ENCODE measurements at places on chromosomes 3 and 15.

GRCh38 chr3:138442433-138442832, 8.0 kb downstream of the ESYT3 start:
- DNase-seq: peak; percentile 51

GRCh38 chr3:161291191-161291901, 70.2 kb downstream of the NMD3 start:
- no peak for DNase-seq

DNA sequence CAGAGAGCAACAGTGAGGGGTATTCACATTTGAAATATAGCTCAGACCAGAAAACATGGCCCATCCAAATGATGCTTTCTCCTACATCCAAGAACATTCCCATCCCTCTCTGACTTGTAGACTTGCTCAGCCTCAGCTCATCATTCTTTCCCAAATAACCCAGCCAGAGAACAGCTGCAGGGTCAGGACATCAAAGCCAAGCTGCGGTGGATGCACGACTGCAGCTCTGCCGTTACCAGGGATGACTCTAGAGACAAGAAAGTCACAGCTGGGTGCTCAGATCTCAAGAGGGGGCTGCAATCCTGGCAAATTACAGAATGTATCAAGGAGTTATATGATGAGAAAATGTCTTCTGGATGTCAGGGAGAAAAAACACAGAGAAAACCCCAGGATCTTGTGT, 944.3 kb downstream of the NTRK3 start:
- no peak for DNase-seq

DNA sequence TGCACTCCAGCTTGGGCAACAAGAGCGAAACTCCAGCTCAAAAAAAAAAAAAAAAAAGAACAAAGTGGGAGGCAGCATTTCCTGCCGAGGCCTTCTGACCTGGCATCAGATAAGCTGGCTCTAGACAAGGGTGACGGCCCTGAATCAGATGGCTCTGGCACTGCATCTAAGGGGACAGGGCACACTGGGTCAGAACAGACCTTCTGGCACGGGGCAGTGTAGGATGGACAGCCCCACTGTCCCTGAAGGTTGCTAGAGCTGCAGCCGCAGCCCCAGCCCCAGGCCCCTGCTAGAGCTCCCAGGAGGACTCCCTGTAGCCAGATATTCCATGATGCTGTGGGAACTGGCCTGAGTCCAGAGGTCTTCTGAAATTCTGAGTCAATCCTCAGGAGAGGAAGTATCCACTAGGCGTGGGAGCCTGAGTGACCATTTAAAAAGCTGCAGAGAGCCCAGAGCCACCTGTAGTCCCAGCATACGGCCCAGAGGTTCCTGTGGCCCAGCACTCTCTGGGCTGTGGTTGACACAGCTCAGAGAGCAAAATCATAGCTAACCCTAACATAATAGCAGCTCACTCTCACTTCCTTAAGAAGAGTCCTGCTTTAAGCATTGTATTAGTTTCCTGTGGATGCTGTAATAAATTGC, 69.2 kb upstream of the MFGE8 start:
- peak; percentile 31 for DNase-seq

DNA sequence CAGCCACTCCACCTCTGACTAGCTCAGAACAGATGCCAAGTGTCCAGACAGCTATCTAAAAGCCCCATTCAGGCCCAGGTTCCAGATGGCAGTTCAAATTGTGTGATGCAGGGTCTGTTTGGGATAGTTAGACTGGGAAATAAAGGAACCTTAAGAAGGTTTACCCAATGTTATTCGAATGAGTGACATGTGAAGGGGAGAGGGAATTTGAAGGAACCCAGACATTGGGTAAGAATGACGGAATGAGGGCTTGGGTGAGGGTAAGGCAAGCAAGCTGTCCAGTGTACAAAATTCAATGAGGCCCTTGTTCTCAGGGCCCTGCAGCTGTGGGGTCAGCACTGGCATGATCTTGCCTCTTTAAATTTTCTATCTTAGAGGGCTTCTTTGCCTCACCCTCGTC, 34.1 kb downstream of the ATP13A5 start:
- DNase-seq: no peak

- DNase-seq: no peak
These were observed 115.6 kb upstream of the LMCD1 start for GRCh38 chr3:8385848-8386620.

GRCh38 chr15:70141376-70142071, 43.8 kb upstream of the TLE3 start:
- DNase-seq: no peak

DNA sequence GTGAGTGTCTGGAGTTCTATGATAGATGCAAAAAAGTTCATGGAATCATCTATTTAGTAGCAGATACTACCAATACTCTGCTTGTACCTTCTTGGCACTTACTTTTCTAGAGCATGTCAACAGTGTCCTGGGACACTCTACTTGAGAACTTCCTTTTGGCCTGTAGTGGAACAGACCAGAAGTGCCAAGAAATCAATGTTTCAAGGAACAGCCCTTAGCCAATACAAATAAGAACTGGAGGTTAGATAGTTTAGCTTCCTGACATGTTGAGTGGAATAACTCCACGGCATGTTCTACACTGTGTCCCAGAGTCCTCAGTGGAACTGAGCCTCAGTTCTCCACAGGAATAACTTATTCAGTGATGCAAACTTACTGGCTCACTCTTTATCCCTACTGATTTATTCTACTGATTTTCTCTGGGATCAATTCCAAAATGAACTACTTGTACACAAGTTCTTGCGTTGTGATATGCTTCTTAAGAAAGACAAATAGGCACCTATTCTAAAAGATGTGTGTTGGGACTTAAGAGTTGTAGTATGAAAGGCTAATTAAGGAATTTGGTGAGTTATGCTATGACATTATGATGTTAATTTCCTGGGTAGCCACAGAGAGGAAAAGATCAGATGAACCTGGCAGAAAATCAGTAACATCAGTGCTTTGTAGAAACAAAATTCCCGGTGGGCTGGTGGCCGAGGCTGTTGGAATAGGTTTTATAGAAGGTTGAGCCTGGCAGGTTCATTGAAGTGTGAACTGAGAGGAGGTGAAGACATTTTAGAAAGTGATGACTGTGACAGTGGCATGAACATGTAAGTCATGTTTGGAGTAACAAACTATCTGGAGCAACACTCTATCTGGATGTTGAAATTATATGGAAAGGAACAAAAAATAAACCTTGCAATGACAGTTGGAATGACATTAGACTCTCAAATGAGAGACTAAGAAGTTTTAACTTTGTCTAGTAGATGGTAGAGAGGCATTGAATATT, 101.8 kb upstream of the RBMS3 start:
- DNase-seq: no peak

- no peak for DNase-seq
These were observed 89.7 kb upstream of the GK5 start for GRCh38 chr3:142315083-142315482.

- DNase-seq: no peak
These were observed 2.0 kb downstream of the MST1R start for GRCh38 chr3:49901366-49902339.

- DNase-seq: no peak
These were observed 48.1 kb downstream of the ADAMTS7 start for GRCh38 chr15:78762985-78763795.

- no peak for DNase-seq
These were observed 50.2 kb upstream of the CCR4 start for GRCh38 chr3:32901005-32901932.

DNA sequence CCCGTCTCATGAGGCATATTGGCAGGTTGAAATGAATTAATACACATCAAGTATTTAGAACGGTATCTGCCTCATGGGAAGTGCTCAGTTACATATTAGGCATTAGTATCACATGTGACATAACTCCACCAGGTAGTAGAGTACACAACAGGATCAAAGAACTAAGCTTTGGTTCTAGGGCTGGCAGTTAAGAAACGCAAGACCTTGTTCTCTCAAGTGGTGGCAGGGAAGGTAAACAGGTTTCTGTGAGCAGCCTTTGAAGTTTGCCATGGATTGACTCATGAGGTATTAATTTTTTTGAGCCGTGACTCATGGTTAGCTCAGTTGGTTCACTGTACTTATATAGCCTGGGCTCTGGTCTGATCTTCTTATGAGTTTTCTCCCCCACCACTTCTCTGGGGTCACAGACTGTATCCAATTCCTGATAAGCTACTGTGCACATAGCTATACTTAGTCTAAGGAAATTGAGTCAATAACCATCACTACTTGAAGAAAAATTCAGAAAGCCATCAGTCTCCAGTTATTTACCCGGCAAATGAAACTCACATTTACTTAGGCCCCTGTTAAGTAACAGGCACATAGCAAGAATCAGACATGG, 155.6 kb upstream of the STT3B start:
- DNase-seq: no peak

DNA sequence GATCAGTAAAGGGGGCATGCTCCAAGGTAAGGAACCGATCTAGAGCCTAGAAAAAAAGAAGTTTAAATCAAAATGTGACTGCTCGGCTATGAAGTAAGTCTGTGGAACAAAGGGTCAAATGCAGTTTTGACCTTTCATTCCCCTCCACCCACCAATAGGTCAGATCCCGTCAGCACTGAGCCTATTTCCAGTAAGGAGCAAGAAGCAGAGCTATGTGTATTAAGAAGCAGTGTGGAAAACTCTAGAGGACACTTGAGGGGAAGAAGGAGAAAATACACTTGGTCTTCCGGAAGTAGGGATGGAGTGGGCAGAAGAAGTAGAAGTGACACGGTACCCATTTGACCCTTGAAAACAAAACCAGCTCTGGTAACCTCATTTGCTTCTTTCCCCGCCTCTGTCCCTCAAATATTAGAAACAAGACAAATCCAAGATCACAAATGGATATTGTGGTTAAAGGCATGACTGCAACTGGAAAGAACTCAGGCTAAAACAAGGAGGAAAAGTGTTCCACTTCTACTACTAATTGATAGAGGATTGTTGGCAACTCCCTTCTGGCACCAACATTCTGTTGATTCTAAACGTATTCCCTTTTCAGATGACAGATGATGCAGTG, 888.3 kb upstream of the NR2F2 start:
- DNase-seq: no peak

- no peak for DNase-seq
These were observed 1.9 kb downstream of the CRABP1 start for GRCh38 chr15:78342021-78342420.

- DNase-seq: no peak
These were observed 460.5 kb downstream of the ZNF385D start for GRCh38 chr3:21290557-21290956.

DNA sequence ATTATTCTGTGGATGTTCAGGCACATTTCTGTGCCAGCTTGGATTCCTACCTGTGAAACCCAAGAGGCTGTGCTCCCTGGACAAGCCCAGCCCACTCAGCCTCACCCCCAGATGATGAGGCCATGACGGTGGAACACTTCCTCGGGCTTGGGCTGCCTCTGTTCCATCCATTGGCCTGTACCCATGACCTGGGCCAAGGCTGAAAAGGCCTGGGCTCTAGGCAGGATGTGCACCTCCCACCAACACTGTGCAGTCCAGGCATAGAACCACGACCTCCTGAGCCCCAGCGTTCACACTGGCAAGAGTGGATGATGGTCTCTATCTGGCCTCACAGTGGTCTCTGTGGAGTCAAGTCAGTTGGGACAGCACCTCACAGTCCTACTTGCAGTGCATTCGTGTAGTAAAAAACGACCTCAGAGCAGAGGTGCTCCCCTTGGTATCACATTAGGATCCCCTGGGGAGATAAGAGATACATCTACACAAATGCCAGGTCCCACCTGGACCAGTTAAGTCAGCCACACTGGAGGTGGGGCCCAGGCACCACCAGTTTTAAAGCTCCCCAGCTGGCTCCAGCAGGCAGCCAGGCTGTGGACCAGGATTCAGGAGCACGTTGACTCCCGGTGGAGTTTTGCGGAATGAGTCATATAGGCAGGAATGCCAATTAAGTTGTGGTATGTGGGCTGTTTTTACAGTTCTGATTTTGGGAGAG, 39.0 kb upstream of the IGF1R start:
- peak; percentile 46 for DNase-seq

Measured in iPS-NIHi11 (cell line).